ENCODE measurements at places on chromosomes 16 and 17.

- DNase-seq: no peak
These were observed 16.9 kb downstream of the SYNRG start for GRCh38 chr17:37592291-37592690.

- DNase-seq: no peak
These were observed 82.1 kb downstream of the MSI2 start for GRCh38 chr17:57338257-57338914.

DNA sequence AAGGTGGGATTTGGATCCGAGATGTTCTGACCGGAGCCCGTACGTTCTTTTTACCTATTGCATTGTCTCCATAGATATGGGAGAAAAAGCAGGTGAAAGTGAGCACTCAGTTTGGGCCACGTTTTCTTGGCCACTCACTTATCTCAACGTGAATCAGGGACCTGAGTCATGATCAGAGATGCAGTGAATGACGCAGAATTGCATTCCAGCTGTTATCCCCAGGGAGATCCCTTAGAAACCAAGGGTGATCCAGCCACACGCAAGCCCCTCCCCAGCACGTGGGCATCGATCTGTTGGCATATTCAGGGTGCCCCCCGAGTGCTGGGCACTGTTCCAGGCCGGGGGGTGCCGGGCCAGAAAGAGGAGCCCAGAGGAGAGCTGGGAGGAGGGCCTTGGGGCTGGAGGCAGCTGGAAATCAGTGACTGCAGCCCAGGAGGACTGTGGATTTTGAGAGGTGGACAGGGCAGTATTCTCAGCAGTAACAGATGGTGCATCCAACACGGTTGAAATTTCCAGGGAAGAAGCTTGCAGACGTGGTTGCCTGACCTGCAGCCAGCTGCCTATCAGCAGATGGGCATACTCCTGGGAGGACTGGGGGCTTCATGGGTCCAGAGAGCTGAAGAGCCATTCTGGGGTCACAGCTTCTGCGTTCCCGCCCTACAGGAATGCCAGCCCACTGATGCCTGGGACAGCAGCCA is 87.2 kb upstream of the CACNG5 start:
- DNase-seq: no peak

GRCh38 chr17:26782153-26782552 is 511.8 kb upstream of the WSB1 start:
- DNase-seq: peak; percentile 91

DNA sequence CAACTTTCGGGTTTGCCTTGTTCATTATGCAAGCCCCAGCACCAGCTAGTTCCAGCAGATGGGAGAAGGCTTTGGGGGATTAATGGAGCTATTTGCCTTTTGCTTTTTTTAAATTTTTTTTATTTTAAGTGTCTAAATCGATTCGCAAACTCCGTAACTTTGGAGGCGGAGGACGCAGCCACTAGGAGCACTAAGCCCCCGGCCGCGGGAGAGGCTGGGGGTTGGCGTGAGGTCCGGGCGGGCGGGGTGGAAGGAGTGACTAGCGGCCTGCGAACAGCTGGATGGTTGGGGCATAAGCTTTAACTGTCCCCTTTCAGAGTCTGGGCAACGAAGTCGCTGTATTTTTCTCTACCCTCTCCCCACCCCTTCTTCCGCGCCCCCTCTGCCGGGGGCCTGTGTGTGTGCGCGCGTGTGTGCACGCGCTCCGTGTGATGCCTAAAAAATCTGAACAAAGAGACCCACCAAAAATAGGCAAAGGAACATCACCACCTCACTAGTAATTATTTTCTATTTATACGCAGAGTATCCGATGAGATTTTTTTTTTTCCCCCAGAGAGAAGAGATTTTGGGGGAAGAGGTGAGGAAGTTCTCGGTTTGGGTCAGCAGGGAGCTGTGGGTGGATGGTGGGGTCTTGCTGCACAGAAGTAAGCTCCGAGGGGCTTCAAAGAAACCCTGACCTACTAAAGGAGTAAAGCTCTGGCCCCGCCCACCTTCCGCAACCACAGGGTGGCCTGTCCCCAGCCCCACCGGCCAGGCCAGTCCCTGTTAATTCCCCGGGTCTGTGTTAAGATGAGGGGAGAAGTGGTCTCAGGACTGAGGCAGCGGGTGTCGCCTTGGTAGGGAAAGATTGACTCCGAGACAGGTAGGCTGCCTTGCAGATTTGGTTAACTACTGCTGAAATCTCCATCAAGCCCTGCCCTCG is 2.3 kb downstream of the SHISA9 start:
- DNase-seq: peak; percentile 76

DNA sequence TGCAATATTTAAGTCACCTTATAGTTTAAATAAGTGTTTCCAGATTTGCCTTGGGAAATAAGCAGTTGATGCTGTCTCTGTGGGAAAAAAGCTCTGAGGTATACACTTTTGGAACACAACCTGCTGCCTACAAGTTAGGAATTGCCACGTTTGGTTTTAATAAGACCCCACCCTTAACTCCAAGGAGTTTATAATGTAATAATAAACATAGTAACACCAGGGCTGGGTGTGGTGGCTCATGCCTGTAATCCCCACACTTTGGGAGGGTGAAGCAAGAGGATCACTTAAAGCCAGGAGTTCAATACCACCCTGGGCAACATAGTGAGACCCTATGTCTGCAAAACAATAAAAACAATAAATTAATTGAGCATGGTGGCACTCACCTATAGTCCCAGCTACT is 15.9 kb upstream of the SMG1 start:
- DNase-seq: no peak

GRCh38 chr17:81057079-81057730 is 22.3 kb downstream of the BAIAP2 start:
- no peak for DNase-seq

GRCh38 chr17:59406808-59407381 is 75.4 kb downstream of the YPEL2 start:
- DNase-seq: no peak

GRCh38 chr16:48497932-48498768 is 111.8 kb downstream of the N4BP1 start:
- no peak for DNase-seq

DNA sequence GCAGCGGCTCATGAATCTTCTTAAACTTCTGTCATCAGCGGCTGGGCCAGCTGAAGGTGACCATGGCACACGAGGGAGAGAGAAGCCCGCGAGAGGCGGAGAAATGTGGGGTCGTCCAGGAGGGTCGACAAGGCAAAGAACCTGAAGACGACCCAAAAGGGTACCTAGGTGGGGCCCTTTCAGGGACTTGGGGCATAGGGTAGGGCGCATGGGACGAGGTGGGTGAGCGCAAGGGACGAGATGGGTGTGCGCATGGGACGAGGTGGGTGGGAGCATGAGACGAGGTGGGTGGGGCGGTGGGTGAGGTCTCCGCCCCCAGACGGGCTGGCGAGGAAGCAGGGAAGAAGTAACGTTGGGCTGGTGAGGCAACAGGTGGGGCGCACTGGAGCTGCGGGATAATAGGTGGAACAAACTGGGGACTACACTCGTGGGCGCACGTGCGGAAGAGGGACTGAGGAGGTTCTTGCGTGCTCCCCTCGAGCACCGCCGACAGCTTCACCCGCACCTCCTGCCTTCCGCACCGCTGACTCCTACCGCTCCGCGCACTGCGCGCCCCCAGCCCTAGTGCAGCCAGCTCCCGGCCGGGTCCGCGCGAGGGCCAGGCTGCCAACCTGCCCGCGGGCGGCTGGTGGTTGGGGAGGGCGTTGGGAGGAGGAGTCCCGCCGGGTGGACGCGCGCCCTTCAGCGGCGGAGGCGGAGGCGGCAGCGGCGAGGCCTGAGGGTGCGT is 23.2 kb upstream of the CRYM start:
- DNase-seq: no peak

- DNase-seq: no peak
These were observed 43.0 kb upstream of the CDH8 start for GRCh38 chr16:62079236-62079635.

DNA sequence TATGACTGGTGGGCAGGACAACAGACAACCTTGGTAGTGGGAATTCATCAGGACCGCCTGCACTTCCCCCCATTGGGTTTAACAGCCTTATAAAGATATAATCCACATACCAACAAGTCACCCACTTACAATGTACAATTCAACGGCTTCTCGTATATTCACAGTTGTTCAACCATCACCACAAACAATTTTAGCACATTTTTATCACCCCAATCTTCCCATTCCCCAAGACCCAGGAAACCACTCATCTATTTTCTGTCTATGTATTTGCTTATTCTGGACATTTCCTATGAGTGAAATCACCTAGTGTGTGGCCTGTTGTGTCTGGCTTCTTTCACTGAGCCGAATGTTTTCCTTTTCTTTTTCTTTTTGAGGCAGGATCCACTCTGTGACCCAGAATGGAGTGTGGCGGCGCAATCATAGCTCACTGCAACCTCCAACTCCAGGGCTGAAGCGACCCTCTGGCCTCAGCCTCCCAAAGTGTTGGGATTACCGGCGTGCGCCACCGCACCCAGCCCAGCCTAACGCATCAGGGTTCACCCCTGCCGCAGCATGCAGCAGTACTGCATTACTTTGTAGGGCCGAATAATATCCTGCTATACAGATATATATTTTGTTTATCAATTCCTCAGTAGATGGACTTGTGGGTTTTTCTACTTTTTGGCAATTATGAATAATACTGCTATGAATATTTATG is 10.9 kb downstream of the ANKS3 start:
- DNase-seq: no peak

GRCh38 chr17:27433521-27433920 is 22.7 kb upstream of the KSR1 start:
- no peak for DNase-seq

GRCh38 chr16:81003610-81004460 is 2.9 kb downstream of the CMC2 start:
- DNase-seq: no peak

GRCh38 chr17:81806461-81807209 is 2.7 kb downstream of the GCGR start:
- no peak for DNase-seq

- no peak for DNase-seq
These were observed 1.4 kb downstream of the PAQR4 start for GRCh38 chr16:2970563-2970962.

DNA sequence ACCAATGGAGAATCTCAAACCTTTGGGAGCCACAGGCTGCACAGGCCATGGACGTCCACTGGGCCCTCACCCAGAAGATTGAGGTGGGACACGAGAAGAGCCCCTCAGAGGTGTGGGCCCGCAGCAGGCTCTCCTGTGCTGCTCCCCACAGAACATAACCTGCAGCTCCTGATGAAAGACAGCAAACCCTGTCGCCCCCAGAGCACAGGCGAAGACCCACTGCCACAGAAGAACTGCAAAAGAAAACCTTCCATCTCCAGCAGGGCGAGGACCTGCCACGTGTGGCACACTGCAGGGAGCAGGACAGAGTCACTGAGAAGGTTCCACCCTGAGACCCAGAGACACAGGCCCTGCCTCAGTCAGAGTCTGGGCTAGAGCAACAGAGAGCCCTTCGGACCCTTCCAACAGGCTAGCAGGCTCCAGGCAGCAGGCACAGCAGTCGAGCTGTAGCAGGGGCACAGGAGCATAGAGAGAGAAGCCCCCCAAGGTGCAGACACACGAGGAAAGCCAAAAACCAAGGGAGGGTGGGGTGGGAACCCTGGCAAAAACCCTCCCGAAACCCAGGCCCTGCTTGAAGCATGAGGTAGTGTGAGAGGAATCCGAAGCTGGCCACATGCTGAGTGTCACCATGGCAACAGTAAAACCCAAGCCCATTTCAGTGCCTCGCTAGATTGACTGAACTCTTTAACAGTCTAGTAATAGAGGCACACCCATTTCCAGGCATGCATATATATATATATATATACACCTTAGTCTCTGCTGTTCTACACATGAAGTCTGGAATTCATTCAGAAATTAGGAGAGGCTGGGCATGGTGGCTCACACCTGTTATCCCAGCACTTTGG is 60.0 kb upstream of the CHMP6 start:
- no peak for DNase-seq

GRCh38 chr16:68902003-68902968 is 59.0 kb downstream of the TANGO6 start:
- no peak for DNase-seq

DNA sequence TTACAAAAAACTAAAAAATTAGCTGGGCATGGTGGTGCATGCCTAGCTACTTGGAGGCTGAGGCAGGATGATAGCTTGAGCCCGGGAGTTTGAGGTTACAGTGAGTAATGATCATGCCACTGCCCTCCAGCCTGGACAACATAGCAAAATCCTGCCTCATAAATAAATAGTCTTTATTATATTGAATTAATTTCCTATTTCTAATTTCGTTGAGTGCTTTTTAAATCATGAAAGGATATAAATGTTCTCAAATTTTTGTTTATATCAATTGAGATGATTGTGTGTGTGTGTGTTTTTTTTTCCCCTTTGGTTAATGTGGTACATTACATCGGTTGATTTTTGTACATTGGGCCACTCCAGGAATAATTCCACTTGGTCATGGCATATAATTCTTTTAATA is 32.0 kb upstream of the AQP8 start:
- no peak for DNase-seq

GRCh38 chr17:55416000-55416399 is 5.6 kb downstream of the MMD start:
- no peak for DNase-seq

DNA sequence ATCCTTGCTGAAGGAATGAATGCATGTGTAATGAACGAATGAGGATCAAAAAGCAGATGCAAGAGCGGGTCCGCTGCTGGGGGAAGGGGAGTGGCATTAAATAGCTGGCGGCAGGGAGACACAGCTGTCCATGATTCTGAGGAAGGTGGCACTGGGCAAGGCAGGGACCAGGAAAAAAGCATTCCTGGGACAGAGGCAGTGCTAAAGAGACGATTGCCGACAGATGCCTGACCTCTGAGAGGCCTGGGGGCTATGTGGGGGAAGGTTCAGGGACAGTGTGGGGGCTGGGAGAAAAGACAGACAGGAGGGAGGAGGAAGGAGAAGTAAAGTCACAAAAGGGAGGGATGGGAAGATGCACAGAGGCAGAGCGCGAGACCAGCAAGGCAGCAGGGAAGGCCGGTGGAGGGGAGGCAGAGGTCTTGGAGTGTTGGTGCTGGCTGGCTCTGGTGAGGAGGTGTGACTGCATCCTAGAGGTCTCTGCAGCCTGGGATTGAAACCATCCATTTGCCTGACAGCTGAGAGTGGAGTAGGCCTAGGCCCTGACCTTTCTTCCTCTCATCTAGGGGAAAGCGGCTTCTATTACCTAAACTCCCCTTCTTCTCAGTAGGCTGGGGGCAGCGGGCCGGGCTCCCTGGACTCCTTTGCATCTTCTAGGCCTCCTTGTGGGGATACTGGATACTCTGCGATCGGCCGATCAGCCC is 109.9 kb downstream of the SDK2 start:
- DNase-seq: no peak

- no peak for DNase-seq
These were observed 21.5 kb upstream of the MMD start for GRCh38 chr17:55442953-55443683.

GRCh38 chr17:40284085-40284713 is 3.5 kb upstream of the CDC6 start:
- no peak for DNase-seq
